ENCODE measurements at places on chromosomes 7 and 10.

GRCh38 chr10:75399461-75400162 is 2.0 kb downstream of the ZNF503 start:
- peak; percentile 45 for DNase-seq

DNA sequence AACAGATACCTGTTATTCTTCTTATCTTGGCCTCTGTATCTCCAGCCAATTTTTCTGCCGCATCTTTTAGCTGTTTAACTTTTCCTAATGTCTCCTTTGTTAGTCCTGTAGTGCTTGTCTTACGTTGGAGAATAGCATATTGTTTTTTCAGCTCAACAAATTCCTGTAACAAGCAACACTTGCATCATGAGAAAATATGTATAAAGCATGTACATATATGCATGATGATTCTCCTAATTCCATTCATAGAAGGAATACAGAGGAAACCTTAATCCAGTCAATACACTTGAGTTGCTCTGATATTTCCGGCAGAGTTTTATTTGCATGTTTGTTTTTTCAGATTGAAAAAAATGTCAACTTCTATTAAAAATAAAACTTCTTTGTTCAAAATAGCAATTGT is 26.1 kb upstream of the LAMB1 start:
- no peak for DNase-seq

DNA sequence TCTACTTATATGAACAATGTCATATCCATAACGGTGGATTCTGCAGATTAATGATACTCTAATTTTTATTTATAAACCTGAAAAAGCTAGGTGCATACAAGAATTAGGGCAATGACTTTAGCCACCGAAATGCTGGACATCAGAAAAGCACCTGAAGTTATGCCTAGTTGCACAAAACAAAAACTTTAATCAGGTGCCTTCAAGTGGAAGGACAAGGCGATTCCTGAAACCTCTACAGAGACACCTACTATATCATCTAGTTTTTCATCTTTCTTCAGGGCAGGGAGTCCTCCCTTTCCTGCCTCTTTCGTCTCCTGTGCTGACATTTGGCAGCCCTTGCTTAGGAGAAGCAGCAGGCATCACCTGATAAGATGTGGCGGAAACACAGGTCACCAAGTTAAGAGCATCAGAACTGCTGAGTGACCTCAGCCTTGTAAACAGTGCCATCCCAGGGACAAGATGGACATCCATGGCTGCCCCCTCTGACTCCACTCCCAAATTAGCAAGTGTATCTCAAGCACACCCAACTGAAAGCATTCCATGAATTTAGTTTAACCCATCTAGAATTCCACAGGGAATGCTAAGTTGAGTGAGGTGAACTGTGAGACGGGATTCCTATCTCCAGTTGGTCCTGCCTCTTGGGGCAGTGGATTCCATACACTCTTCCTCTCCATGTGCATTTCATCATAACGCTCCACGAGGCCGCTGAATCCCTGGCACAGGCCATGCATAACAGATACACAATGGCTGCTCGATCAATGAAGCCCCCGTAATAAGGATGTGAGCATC is 5.8 kb downstream of the ITPRIP start:
- no peak for DNase-seq

GRCh38 chr7:111470998-111471397 is 91.3 kb downstream of the IMMP2L start:
- DNase-seq: no peak

DNA sequence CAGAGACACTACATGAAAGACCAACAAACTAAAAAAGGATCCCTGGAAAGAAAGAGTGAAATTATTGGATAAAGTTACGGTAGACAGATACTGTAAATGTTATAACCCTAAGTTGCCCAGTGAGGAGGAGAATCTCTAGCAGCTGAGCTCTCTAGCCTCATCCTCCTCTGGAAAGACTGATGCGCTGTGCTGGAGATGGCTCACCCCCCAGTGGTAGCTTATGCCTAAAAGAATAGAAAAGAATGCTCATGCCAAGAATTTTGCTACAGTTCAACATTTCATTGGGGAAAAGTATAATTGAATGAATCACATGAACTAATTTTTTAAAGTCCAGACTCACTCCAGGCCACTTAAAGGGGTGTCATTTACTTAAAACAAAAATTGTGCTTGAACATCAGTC is 50.8 kb upstream of the RNF32 start:
- DNase-seq: no peak
